ENCODE measurements at places on chromosomes 5 and 9. TPM values are rescaled to one million over a fixed set of nuclear protein-coding genes. Genes with fewer than 3 reads are reported as not detected.

- DNase-seq = no peak
Observed at GRCh38 chr9:109095321-109095720, 24.4 kb downstream of the TMEM245 start.

DNA sequence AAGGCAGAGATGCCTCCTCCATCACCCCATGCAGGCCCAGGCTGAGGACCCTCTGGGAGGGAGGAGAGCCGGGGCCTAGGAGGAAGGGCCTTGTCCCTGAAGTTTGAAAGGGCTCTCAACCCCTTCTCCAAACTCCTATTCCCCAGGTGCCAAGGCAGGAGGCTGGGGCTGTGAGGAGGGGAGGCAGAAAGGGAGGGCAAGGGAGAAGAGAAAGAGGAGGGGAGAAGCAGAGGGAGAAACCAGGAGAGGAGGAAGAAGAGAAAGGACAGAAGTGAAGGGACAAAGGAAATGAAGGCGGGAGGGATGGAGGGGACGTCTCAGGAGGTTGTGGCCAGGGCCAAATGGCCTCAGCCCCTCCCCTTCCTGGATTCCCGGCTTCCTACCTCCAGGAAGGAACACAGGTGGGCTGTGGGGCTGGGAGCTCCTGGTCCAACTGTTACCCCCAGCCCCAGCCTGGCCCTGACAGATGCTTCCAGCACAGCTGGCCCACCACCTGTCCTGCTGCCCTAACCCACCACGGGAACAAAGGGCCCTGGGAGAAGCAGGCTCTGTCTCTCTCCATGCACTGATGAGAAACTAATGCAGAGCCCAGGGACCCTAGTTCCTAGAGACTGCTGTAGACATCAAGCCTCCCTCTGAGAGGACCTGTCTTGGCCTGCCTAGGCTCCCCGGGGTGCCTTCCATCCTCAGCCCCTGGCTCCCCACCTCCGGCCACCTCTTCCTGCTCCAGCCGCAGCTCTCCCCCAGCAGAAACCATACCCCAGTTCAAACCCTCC lies 3.5 kb downstream of the DBN1 start:
- no peak for DNase-seq

Gene IFNA21
- not detected for total RNA-seq

GRCh38 chr9:135134268-135135022 lies 47.0 kb downstream of the OLFM1 start:
- DNase-seq = no peak

- no peak for DNase-seq
Observed at GRCh38 chr5:178642351-178642909, 15.6 kb upstream of the CLK4 start.

Gene GTF3C5
- 53.8 TPM for total RNA-seq

DNA sequence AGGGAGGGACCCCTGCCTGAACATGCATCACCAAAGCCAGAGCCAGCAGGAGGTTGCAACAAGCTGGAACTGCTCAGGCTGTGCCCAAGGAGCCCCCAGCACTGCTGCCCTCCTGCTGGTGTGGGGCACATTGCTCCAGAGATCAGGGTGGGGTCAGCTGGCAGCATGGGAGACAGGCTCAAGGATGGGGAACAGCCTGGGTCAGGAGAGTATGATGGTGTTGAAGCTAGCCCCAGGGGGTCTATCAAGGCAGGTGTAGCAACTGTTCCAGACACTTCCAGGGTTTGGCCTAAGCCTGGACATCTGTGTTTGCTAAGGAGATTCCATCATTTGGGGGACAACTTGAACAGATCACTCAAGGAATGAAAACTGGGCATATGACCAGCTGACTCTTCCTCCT lies 133.1 kb downstream of the ATPSCKMT start:
- DNase-seq = no peak

GRCh38 chr5:5025774-5026408 lies 114.2 kb upstream of the ADAMTS16 start:
- DNase-seq = no peak

DNA sequence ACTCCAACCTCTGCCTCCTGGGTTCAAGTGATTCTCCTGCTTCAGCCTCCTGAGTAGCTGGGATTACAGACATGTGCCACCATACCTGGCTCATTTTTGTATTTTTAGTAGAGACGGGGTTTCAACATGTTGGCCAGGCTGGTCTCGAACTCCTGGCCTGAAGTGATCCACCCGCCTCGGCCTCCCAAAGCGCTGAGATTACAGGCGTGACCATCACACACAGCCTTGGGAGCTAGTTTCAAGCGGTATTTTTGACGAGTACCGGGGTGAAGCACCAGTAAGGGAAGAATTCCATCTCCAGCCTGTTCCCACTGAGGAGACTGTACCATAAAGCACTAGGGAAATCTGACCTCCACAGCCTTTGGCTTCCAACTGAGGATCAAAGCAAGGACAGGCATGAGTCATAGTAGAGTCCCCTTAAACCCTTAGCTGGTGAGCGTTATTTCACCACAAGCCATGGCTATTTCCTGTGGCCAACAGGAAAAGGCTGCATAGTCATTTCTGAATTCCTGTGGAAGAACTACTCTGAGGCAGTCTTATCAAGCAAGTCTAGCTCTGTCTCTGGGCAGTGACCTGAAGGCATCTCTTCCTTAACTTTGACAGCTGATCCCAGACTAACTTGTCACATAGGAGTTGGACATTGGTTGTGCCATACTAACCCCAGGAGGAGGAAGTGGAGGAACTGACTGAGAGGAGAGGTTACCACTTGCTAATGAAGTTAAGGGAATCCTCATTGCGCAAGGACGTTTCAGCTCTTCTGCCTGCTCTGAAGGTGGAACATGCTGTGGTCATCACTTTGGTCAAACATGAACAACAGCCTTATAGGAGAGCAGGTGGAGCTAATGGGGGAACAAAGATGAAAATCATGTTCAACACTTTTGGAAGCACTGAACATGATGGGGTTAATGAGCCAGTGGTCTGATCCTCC lies 85.8 kb upstream of the DMRT1 start:
- DNase-seq = peak; percentile 77

Data from vagina (tissue), 2 donors.